ENCODE measurements at places on chromosomes 3 and 15.

DNA sequence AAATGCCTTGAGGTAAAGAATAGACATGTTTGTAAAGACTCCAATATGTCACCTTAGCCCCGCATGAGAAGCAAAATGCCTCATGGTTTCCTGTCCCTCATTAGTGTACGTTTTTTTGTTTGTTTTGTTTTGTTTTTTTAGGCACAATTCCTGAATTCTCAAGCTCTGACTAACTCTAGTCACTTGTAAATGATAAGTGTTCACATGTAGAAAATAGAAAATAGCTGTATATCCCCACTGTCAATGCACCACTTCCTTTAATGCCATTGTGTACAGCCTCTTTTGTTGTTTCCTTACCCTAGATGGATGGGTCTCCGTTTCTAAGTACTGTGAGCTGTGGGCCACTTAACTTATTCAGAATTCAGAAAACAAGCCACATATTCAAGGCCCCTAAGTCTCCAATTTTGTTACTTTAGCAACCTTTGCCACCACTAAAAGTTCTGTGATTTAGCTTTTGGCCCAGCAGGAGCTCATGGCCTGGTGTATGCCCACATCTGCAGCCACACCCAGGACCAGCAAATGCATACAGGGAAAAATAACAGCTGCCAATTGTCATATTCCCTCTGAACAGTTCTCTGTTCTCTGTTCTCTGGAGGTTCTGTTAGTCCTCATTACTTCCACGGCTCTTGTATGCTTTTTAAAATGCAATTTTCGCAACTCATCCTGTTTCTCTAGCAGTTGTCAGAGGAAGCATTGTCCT is 655.5 kb downstream of the GBE1 start:
- no peak for DNase-seq

GRCh38 chr3:139456386-139456785 is 19.9 kb downstream of the RBP2 start:
- DNase-seq = no peak

- DNase-seq = no peak
Observed at GRCh38 chr15:42474827-42475226, 16.1 kb downstream of the ZNF106 start.

GRCh38 chr15:81294516-81294880 is 29.4 kb downstream of the STARD5 start:
- DNase-seq = no peak

DNA sequence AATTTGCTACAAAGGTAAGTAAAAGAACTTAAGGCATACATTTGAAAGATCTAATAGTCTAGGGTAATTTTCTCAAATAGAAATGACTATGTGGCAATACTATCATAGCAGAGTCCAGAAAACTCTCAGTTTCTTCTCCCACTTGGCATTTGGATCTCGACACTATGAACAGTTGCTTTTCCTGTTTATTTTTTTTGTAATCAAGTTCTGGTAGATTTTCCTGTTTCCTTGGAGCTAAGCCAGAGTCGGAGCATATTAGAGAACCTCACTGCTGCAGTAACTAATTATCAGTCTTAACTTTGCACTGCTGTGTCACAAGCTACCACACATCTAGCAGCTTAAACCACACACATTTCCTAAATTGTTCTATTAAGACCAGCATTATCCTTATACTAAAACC is 44.9 kb upstream of the ZNF385D start:
- no peak for DNase-seq

DNA sequence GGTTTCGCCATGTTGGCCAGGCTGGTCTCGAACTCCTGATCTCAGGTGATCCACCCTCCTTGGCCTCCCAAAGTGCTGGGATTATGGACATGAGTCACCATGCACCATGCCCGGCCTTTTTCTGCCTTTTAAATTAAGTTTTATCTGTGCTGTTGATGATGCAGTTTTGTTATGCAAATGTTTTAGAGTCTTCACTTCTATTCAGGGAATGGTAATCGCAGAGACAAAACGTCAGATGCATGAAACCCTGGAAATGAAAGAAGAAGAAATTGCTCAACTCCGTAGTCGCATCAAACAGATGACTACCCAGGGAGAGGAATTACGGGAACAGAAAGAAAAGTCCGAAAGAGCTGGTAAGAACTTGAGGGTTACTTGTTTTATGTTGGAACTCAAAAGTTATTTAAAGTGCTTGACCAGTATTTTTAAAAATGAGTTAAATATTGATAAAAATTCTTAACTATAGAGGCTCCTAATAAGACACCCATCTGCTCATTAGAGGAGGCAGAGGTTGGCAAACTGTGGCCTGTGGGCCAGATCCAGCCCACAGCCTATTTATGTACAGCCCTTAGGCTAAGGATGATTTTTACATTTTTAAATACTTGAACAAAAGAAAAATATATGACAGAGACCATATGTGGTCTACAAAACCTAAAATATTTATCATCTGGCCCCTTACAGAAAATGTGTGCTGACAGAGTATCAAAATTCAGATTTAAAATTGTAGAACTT is 127.8 kb upstream of the LRRFIP2 start:
- no peak for DNase-seq

DNA sequence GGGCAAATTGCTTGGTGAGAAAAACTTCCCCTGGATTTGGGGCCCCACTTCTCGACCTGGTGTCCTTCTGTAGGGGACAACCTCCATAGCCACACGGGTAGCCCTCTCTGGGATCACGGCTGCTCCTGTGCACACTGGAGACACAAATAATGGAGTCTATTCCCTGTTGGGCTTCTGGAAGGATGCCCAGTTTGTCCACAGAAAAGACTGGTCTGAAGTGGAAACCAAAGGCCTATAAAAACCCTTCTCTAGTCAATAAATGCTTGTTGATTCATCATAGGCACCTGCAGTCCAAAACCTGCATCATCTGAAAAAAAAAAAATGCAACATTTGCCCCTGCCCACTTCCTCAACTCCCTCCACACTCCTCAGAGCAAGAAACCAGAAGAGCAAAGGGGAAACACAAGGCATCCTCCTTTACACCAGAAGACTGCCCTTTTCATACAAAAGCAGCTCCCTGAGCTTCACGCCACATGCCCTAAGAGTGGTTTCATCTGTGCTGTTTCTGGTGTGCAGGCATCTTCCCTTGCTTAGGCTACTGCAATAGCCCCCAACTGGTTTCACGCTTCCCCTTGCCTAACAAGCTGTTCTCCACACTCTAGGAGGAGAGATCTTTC is 36.3 kb downstream of the SRGAP3 start:
- DNase-seq = no peak

DNA sequence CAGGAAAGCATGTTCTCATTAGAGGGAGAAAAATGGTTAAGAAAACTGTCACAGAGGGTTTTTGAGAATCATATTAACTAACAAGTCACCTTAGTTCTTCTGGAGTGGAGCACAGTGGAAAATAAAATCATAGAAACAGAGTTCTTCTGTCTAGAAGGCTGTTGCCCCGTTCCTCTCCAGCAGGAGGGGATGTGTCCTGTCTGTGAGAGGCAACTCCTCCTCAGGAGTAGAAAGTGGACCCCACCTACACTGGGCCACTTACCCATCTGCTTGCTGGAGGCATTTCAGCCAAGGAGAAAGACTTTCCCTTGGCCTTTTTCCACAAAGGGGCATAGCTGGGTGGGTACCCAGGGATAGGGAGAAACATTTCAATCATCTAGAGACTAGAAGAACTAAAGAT is 106.6 kb downstream of the SSR3 start:
- DNase-seq = peak; percentile 18

DNA sequence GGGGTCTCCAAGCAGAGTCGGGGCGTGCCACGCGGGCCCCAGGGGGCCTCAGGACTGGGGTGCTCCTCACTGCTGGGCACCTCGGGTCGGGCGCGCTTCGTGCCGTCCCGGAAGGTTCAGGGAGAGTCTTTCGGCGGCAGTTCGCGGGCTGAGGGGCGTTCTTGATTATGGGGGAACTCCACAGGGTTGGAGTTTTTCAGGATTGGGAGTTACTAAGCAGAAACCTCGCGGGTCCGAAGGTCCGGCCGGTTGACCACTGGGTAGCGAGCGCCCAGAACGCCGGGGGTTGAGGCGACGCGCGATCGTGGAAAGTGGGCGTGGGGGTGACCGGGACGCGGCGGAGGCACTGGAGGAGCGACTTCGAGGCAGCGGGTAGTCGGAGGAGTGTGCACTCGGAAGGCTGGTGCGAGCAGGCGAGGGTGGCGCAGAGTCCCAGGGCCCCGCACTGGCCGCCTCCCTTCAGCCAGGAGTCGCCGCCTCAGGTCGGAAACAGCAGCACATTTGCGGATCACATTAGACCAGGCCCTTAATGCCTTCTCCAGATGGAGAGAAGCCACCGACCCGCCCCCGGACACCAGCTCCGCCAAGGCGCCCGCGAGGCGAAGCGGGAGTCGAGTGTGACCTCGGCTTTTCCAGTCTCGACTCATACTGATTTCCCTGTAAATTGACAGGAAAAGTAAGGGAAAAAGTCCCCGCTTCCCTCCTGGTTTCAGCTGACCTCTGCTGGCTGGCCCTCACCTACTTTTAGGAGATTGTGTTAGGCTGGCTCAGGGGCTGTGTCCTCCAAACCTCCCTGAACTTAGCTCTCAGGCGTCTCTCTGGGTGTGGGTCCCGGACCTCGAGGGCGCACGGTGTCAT is 685 bp downstream of the ADAMTSL3 start:
- no peak for DNase-seq

DNA sequence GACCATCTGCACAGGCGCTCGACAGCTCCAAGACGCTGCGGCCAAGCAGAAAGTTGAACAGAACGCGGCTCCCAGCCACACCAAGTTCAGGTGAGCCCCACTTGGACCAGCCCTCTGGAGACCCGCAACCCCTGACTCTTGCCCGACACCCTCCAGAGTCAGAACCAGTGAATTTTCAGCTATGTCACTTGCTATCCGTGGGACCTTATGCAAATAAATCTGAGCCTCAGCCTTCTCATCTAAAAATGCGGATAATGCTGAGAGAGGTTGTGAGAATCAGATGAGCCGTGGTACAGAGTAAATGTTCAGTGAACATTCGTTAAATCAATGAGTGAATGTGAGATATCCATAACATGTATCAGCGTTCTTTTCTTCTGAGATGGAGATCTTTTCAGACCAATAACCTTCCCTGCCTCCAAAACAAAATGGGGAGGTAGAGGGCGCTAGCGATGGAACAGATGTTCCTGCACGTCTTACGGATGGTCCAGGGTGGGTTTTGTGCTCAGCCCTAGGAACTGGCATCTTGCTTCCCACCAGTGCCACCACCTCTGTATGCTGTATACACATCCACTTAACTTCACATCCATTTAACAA is 524 bp downstream of the MRPS11 start:
- no peak for DNase-seq

DNA sequence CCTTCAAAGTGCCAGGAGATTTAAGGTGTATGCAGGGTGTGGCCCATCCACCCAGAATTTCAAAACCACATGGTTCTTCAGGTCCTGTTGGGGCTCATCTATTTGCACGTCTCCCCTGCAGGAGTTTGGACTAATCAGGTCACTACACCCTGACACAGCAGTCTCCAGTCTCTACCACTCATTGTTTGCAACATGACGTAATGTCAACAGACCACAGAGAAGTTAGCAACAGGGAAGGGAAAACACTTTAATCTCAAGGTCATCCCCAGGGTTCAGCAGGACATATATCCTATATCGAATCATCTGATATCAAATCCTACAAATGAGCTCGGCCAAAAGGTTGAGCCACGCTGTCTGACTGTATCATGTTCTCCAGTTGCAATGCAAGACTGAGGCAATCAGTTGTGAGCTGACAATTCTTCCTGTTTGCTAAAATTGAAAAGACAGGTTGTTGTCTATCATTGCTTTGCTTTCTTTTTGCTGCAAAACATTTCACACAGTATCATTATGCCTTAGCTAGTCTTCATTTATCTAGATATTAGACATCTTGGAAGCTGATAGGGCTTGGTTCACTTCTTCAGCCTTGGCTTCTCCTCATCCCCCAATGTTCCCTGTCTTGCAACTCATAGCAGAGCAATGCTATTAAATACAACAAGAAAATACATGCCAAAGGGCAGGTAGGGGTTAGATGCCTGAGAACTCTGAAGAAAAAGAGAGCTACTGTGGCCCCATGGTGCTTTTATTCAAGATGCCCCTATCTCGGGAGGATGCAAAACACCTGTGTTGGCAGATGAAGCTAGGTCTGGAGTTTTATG is 13.4 kb upstream of the LEKR1 start:
- no peak for DNase-seq

- no peak for DNase-seq
Observed at GRCh38 chr3:23329471-23330105, 126.5 kb downstream of the UBE2E2 start.

- no peak for DNase-seq
Observed at GRCh38 chr3:23459889-23460546, 256.9 kb downstream of the UBE2E2 start.

- no peak for DNase-seq
Observed at GRCh38 chr3:13517253-13517977, 31.5 kb upstream of the FBLN2 start.

GRCh38 chr3:70308760-70309159 is 3.7 kb downstream of the MDFIC2 start:
- DNase-seq = no peak

DNA sequence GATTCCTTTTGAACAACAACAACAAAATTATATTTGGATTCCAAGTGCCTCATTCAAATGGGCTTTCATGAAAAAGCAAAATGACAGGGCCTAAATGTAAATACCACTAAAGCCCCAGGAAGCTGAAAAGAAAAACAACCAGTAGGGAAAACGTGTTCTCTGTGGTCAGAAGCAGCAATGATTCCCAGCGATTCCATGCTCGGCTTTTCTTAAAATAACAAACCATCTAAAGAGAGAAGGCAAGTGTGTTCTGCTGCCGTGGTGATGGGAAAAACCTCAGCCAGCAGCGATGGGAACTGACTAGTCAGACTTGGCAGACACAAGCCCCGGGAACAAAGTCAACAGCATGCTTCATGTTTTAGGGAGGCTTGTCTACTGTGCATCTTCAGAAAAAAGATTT is 153.6 kb downstream of the TNIK start:
- DNase-seq = no peak

GRCh38 chr3:7309641-7310102 is 448.8 kb downstream of the GRM7 start:
- DNase-seq = no peak

- no peak for DNase-seq
Observed at GRCh38 chr3:127370906-127371305, 83.1 kb upstream of the PRR20G start.

- peak; percentile 71 for DNase-seq
Observed at GRCh38 chr15:25933456-25934158, 70.5 kb upstream of the ATP10A start.

- no peak for DNase-seq
Observed at GRCh38 chr3:139123377-139124095, 78.8 kb upstream of the PRR23C start.

DNA sequence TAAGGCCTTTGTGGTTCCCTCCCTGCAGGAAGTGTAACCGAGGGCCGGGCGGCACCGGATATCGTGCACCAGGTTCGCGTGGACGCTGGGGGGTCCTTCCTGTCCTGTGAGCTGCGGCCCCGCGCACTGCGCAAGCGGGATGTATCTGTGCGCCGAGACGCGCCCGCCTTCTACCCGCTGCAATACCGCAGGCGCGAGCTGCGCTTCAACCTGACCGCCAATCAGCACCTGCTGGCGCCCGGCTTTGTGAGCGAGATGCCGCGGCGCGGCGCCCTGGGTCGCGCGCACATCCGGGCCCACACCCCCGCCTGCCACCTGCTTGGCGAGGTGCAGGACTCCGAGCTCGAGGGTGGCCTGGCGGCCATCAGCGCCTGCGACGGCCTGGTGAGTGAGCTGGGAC is 35.9 kb downstream of the SAXO2 start:
- peak; percentile 49 for DNase-seq

- DNase-seq = no peak
Observed at GRCh38 chr15:26805470-26805869, 32.6 kb upstream of the GABRB3 start.
